ENCODE measurements at places on chromosomes 6 and 20. TPM values are rescaled to one million over a fixed set of nuclear protein-coding genes. Genes with fewer than 3 reads are reported as not detected.

The SLC22A16 gene
- total RNA-seq, result not detected

The PMEPA1 gene
- total RNA-seq, result 0.37 TPM

GRCh38 chr20:48683467-48684175 lies 144.2 kb downstream of the PREX1 start:
- no peak for DNase-seq

DNA sequence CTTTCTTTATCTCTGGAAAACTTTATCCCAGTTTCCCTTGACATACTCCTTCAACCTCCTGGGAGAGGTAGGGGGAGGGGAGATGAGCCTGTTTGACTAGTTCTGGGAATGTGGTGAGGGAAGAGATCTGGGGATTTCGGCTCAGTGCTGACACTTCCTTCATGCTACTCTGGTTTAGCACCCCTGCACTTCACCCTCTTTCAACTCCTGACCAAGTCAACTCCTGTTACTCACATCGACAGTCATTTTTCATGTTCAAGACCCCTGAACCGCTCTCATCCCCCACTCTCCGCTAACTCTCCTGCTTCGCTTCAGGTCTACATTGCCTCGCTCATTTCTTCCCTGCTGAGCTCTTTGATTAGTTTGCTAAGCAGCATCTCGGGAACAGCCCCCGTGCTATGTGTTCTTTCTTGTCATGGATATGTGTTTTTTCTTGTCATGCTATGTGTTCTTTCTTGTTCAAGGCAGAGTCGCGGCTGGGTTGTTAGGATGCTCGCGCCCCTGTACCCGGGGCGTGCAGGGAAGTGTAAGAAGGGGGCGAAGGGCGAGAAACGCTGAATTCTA lies 16.6 kb upstream of the TRIM27 start:
- peak; percentile 61 for DNase-seq

GRCh38 chr6:84709121-84709520 lies 55.3 kb downstream of the TBX18 start:
- no peak for DNase-seq
